Activated CD4-positive, alpha-beta T cell treated with anti-CD3 and anti-CD28 coated beads, Interleukin-2, amount 10 ng/mL, durations not matched to agents 24 days and 14 days (primary cell): ENCODE measurements at places on chromosomes 2 and 18.

GRCh38 chr2:40394031-40394430 lies 57.9 kb downstream of the SLC8A1 start:
- no peak for DNase-seq

GRCh38 chr2:219388121-219388906 lies 602 bp upstream of the DNPEP start:
- DNase-seq: peak; percentile 99

DNA sequence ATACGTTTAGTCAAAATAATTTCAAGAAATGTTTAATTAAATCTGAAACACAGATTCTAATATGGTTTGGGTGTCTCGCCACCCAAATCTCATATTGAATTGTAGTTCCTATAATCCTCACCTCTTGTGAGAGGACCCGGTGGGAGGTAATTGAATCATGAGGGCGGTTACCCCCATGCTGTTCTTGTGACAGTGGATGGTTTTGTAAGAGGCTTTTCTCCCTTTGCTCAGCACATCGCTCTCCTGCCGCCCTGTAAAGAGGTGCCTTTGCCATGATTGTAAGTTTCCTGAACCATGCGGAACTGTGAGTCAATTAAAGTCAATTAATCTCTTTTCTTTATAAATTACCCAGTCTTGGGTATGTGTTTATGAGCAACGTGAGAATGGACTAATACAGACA lies 1045.1 kb upstream of the POU3F3 start:
- no peak for DNase-seq

GRCh38 chr2:216114382-216114713 lies 5.2 kb downstream of the XRCC5 start:
- DNase-seq: no peak

- no peak for DNase-seq
These were observed 99.0 kb downstream of the TSHZ1 start for GRCh38 chr18:75309564-75309963.

GRCh38 chr2:236176951-236177350 lies 8.8 kb upstream of the GBX2 start:
- DNase-seq: no peak

GRCh38 chr2:136238286-136239078 lies 120.5 kb upstream of the CXCR4 start:
- DNase-seq: peak; percentile 81

GRCh38 chr2:240452462-240453256 lies 17.2 kb downstream of the GPC1 start:
- peak; percentile 66 for DNase-seq

DNA sequence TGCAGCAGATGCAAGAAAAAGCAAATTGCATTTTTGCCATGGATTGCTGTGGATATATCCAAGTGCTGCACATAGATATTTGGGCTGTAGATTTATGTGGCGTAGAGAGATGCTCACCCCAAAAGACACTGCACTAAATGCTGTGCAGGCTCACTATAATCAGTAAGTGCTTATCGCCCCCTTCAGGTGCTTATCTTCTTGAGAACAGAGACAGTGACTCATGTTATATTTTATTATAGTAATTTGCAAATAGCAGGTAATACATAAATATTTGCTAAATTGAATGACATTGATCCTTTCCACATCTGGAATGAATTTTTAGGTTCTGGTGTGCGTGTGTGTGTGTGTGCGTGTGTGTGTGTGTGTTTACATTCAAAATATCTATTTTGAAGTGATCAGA lies 36.8 kb upstream of the PLEKHM3 start:
- peak; percentile 64 for DNase-seq

DNA sequence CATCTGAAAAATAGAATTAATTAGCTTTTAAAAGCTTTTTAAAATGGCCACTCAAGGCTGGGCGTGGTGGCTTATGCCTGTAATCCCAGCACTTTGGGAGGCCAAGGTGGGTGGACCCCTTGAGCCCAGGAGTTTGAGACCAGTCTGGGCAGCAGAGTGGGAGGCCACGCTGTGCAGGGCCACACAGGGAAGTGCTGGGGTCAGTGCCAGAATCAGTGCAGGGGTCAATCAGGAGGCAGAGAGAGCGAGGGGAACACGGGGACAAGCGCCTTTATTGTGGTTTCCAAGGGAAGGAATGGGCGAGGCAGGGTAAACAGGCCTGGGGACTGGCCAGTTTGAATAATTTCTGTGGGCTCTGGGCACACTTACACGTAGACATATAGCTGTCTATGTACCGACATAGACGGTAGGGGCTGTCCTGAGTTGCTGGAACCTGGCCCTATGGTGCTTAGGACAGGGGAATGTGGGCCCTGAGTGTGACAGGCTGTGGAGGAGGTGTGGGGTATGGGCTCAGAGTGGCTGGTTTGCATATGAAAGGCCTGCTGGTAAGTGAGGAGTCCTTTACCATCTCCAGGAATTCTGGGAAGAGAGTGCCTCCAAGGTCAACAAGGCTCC lies 42.9 kb downstream of the DYSF start:
- DNase-seq: no peak

DNA sequence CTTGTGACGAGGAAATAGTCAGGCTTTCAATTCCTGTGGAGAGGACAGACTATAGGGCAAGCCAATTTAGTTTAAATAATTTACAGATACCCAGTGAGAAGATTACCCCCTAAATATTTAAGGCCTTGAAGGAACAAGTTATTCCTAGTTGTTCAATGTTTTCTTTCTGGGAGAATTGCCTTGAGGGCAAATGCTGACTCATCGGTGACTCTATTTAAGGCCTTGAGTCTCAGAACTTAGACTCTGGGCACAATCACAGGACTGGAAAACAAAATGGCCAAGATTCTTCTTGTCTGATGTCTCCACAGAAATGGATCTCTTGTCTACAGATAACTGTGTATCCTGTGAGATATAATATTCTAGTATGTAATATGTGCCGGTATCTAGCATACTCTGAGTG lies 467.1 kb downstream of the SUCLG1 start:
- no peak for DNase-seq

DNA sequence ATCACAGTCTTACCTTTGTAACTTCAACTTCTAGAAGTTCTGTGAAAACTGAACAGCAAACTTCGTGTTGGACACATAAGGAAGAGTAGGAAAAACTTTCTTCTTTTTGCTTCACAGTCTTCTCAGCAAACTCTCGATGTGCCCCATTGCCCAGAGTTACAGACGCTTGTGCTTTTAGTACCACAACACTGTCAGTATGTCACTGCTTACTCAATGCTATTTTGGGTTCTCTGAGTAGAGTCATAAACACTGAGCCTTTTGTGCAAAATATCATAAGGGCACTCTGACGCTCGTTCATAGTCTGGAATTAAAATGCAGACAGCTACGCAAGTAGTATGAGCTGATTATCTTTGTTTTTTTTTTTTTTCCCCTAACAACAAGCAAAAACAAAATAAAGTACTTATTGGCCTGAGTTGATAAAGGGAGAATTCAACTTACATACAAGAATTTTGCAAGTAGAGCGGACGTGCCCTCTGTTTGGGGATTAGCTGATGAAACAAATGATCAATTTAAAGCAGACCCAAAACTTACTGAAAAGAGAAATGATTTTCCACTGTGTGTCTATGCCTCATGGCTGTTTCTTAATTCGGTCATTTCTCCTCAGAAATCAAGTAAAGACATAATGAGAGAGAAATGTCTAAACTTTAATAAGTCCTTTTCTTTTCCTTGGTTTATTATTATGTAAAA lies at the start of gene CDH19:
Gene CDH19, minus strand, starts transcription at position 150 of the 687 bp plus-strand sequence. CDS start 31,886 bp downstream, outside the sequence.
- no peak for DNase-seq

DNA sequence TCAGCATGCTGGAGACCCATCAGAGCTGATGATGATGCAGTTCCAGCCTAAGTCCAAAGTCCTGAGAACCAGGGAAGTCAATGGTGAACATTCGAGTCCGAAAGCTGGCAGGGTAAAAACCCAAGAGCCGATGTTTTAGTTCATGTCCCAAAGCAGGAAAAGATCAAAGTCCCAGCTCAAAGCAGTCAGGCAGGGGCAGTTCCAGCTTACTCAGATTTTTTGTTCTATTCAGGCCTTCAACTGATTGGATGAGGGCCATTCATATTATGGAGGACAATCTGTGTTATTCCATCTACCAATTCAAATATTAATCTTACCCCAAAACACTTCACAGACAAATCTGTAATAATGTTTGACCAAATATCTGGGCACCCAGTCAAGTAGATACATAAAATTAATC lies 38.3 kb downstream of the DSEL start:
- DNase-seq: no peak

DNA sequence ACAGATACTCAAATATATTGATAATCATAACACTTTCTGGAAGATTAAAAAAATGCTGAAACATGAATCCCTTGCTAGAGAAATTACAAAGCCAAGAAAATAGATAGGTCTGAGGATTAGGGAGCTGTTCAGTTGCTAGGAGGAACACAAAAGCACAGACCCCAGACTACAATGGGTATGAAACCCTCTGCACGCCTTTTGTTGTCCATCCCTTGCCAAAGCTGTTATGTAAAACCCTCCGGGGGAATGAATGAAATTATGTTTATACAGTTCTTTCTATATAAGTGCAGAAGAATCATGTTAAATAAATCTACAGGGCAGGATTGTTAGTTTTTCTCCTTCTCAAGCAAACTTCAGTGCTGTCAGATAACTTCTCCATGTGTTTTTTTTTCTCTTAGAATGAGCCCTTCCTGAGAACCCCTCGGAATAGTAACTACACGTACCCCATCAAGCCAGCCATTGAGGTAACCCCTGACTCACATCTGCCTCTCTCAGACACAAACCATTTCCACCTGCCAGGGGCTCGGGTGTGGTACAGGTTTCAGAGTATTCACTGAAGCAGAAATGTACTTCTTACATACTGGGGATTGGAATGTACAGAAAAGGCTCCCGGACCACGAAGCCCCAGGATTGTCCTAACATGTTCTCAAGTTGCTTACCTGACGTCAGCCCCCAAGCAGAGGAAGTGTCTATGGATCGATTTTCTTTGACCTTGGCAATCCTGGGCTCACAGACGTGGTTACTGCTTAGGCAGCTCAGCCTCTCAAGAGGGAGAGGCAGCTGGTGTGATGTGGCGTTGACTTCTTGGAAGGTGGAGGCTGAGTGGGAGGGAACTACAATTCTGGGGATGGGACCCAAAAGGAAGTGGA lies 118.0 kb downstream of the PLB1 start:
- DNase-seq: peak; percentile 85

DNA sequence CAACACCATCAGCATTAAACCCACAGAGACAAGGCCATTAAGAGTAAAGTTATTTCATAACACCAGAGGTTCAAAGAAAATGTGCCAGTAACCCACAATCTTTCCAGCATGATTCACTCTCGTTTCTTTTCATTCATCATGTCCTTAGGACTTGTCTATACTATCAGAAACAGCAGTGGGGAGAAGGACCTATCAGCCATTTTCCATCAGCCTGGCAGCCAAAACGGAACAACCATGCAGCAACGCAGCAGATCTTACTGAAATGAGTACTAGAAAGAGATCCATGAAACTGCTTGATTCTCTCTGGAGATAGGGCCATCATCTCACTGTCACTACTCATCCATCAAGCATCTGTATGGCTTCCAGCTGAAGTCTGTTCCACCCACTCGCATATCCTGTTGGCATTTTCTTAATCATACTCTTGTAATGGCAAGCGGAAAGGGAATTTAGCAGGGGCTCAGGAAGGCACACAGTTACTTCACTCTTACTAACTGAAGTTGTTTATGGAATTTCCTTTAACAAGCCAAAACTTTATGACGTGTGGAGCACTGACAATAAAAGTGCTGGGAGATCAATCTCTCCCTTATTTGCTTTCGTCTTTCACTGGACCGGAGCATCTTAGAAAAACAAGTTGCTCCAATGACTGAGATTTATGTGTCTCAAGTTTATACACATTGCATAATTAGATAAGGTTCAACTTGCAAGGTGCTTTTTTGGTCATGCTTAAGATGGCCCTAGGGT lies 69.7 kb downstream of the EPHA4 start:
- DNase-seq: no peak

DNA sequence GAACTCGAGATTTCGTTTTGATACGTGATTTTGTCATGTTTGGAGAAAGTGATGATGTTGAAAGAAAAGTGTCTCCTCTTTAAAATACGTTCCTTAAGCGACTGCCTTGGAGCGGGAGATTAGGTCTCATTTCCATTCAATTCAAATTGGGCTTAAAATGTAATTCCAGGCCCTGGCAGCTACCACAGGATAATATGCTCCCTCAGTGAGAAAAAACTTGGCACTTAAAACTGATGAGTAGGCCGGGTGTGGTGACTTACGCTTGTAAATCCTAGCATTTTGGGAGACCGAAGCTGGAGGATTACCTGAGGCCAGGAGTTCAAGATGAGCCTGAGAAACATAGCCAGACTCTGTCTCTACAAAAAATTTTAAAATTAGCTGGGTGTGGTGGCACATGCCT lies 146.3 kb upstream of the L3MBTL4 start:
- no peak for DNase-seq

DNA sequence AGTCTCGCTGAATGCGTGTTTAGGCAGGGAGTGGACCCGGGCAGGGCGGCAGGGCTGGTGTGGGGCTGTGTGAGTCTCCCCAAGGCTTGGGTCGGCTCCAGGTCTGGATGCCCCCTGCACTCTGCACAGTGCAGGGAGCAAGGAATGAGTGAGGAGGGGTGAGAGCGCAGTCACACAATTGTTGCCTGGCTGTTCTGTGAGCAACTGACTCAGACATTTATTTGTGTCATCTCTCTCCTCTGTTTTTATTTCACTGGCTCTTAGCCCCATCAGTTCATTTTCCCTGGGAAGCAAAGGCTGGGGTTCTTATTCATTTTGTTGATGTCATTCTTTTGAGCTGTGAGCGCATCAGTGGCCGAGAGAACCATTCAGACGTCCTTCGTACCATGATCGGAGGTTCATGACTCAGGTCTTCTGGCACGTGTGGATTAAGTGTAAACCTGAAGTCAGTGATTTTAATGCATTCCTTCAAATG lies 61.1 kb downstream of the GATA6 start:
- no peak for DNase-seq

DNA sequence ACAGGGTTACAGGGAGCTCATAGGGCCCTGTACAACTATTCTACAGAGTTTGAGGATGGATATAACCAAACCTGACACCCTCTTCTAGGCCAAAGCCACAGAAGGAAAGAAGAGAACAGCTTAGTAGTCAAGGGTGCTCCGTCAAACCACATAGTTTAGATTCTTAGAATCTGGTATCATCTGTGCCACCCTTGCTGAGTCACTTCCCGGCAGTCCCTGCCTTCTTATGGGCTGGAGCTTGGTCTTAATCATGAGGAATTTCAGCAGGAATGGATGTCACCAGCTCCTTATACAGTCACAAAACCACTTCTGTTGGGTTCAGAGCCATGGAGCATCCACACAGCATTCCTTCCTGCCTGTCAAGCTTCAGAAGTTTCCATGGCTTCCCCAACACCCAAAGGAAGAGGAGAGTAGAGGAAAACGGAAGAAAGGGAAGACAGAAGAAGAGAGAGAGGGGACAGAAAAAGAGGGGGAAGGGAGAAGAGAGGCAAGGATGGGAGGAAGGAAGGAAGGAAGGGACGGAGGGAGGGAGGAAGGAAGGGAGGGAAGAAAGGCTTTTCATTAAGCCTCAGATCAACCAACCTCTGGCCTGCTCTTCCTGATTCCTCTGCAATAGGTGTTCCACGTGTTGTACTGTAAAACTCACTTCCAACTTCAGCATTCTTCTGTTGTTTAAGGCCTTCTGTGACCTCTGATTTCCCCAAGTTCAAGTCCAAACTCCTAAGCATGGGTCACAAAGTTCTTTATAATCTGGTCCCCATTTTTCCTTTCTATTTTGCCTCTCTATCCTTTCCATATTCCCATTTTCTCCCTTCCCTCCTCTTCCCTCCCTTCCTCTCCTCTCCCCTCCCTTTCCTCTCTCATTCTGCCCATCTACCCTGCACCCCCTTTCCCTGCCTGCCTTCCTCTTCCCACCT lies 246.1 kb upstream of the TNP1 start:
- peak; percentile 63 for DNase-seq

- no peak for DNase-seq
These were observed 256.6 kb upstream of the CTAGE1 start for GRCh38 chr18:22674272-22674671.
